ENCODE measurements at places on chromosomes 7 and 10. TPM values are rescaled to one million over a fixed set of nuclear protein-coding genes. Genes with fewer than 3 reads are reported as not detected.

The WEE2 gene
- total RNA-seq = 0.31 TPM

The GPC2 gene
- 2.3 TPM for total RNA-seq

The NODAL gene
- not detected for total RNA-seq

The ZNF862 gene
- total RNA-seq = 8.5 TPM

The HELLS gene
- total RNA-seq = 19.7 TPM

The TRPV6 gene
- 0.10 TPM for total RNA-seq

The POLR2J2 gene
- 7.9 TPM for total RNA-seq

The MMP21 gene
- 0.21 TPM for total RNA-seq

The OR2A12 gene
- total RNA-seq = not detected

The ZNF33A gene
- total RNA-seq = 39.0 TPM

The CLIP2 gene
- total RNA-seq = 11.9 TPM

The ZNF248 gene
- 2.9 TPM for total RNA-seq

The LRRC18 gene
- not detected for total RNA-seq

The RADIL gene
- total RNA-seq = not detected

The CAMK2B gene
- total RNA-seq = not detected

The LANCL2 gene
- total RNA-seq = 8.9 TPM

The CYP17A1 gene
- not detected for total RNA-seq

The AZGP1 gene
- not detected for total RNA-seq

The TRPV5 gene
- total RNA-seq = not detected
